ENCODE measurements at places on chromosomes 5 and 9.

DNA sequence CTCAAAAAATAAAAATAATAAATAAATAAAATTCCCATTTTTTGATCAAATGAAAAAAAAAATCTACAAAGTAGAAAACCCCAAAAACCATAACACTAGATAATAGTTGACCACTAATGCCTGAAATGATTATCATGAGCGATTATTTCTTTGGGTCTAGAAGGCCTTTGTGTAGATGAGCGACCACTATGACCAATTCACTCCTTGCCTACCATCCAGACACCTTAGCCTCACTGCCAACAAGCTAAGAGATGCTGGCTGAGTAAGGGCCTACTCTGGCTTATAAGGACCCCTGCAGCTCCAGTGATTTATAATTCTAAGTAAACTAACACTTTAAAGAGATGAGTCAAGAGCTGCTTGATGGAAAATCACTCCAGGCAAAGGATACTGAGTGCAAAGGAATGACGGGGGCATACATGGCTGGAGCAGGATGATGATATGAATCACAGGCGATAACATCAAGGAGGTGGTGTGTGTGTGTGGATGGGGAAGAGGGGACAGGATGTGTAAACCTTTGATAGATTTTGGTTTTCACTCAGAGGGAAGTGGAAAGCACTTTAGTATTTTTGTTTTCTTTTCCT is 4.8 kb upstream of the F2RL1 start:
- peak; percentile 86 for DNase-seq

GRCh38 chr9:68931821-68932220 is 82.1 kb downstream of the PRKACG start:
- DNase-seq: no peak

- DNase-seq: no peak
Observed at GRCh38 chr9:117340422-117340821, 74.4 kb downstream of the ASTN2 start.

GRCh38 chr5:158463188-158463587 is 604.2 kb upstream of the CLINT1 start:
- DNase-seq: peak; percentile 14

DNA sequence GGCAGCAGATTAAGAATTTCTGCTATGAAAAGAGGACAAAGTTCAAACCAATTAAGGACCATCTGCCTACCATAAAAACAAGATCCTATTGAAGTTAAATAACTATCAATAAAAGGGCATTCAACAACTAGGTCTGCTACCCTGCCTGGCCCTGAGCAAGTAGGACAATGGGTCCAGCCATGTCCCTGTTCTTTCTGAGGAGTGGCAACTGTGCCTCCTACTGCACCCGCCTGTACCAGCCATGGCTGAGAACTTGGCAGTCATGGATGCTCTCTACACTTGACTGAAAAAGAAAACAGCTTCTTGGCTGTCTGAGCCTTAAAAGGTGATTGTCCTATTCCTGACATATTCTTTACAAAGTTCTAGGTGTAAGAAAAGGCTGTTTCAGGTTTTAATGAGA is 652.4 kb downstream of the PDE4D start:
- DNase-seq: no peak

- DNase-seq: peak; percentile 75
Observed at GRCh38 chr9:112487008-112487798, 576 bp downstream of the KIAA1958 start.
